ENCODE measurements at places on chromosomes 2 and 18.

DNA sequence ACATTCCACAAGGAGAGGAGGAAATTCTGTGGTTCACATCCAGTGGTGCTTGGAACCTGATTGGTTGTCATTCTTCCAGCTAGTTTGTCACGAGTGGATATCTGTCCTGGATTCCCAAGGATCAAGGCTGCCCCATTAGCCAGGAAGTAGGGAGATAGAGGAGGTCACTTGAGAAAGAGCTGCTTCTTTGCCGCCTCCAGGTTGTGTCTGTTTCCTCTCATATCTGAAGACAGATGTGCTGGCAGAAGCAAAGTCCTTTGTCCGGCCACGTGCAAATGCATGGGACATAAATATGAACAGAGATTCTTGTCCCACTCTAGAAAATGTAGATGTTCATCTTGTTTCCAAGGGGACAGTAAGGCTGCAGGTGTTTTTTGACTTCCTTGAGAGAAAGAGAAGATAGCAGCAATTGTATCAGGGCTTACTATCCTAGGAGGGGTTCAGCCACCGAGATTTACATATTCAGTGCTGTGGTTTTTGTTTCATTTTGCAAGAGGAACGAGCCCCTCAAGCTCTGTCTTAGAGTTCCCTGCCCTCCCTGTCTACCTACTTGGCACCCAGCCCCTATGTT lies 174.4 kb downstream of the RPIA start:
- no peak for DNase-seq

GRCh38 chr2:163205589-163206254 lies 367.2 kb upstream of the KCNH7 start:
- DNase-seq, result no peak

- DNase-seq, result peak; percentile 27
Measured at GRCh38 chr2:231457101-231457500, 7.2 kb downstream of the NCL start.

DNA sequence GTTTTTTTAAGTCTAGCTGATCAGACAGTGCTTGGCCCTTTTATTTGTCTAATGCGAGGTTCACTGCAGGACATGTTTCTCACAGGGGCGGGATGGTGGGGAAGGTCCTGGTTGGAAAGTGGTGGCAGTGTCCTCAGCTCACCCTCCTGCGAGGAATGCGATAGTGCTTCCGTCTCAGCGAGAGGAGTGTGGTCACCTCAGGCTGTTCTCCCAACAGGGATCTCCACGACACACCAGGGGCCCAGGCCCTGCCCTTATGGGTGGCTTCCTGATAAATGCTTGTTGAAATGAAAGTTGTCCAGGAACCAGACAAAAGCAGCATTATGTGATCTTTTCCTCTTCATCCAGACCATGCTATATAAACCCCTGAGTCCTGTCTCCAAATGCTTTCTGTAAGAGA lies 70.1 kb downstream of the BOLA3 start:
- DNase-seq, result no peak

- DNase-seq, result no peak
Measured at GRCh38 chr18:78072375-78072774, 822.7 kb downstream of the GALR1 start.

DNA sequence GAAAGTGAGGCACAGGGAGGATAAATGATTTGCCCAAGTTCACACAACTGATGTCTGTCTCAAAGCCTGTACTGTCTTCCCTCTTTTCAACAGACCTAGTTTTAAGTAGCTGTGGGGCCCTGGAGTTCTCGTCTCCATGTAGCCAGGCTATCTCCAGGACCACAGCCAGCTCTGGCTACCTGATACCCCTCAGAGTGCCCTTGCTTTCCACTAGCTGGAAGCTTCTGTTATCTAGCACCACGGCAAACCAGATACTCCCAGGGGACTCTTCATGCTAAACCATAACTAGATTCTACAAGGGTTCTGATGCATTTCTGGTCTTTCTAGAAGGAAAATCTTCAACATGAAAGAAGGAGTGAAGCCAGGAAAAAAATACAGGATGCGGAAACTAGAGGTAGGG lies 137.3 kb downstream of the GALNT14 start:
- DNase-seq, result no peak
